Activated naive CD8-positive, alpha-beta T cell treated with anti-CD3 and anti-CD28 coated beads, Interleukin-2, amount 10 ng/mL, durations not matched to agents 7 days and 5 days (primary cell): ENCODE measurements at places on chromosomes 2 and 18.

DNA sequence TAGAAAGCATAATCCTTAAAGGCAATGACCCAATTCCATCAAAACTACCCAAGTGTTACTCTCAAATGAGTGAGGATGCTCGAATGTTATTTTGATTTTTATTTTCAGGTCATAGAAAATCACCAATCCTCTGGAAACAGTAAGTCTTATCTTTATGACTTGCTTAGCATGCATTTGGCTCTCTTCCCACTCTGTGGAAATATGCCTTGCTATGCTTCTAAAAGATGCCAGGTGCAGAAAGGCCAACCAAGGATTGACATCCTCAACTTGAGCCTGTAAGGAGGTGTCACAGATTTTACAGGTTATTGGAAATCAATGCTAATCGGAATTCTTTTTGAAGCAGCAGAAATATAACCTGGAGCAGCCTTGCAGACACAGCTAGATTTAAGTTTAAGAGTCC, 543.9 kb upstream of the LINC00305 start:
- no peak for DNase-seq

GRCh38 chr2:195732574-195732973, 75.5 kb downstream of the SLC39A10 start:
- no peak for DNase-seq

- no peak for DNase-seq
Measured at GRCh38 chr2:190716176-190716807, 67.4 kb downstream of the NAB1 start.

DNA sequence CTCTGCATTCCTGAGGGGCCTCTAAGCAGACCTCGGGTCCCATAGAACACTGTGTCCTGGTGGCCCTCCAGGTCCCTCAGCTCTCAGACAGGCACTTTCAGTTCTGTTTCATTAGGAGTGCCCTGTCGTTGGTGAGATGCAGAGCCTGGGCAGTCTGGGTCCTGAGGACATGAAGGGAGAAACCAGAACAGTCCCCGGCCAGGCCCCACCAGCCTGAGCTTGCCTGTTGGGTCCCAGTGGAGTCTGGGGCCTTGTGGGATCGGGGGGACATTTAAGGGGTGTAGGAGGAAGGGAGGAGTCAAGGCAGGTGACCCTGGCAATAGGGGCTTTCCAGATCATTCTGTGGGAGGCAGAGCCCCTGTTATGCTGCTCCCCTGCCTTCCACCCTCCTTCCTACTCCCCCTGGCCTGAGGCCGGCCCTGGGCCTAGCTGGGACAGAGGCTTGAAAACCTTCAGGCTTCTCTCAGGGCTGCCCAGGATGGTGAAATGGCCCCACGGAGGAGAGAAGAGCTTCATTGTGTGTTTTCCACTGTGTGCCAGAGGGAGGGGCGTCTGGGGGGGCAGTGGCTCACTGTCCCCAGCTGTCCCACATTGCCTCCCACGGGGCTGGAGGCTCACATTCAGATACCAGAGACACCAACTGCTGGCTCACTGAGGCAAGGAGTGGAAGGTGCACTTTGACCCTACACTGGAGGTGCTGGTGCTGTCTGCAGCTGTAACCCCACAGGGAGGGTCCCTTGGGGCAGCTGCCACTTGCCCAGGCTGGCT, 26.6 kb upstream of the CATIP start:
- DNase-seq = no peak

DNA sequence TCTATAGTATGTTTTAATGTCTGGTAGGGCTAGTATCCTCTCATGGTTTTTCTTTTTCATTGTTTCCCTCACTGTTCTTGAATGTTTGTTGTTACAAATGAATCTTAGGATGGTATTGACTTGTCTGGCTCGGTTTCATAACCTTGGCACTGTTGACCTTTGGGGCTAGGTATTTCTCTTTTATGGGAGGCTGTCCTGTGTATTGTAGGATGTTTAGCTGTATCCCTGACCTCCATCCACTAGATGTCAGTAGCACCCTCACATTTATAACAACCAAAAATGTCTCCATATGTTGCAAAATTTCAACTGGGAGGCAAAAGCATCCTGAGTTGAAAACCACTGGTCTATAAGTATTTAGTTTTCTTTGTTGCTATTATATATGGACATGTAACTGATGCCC, 7.0 kb upstream of the AOX1 start:
- no peak for DNase-seq

DNA sequence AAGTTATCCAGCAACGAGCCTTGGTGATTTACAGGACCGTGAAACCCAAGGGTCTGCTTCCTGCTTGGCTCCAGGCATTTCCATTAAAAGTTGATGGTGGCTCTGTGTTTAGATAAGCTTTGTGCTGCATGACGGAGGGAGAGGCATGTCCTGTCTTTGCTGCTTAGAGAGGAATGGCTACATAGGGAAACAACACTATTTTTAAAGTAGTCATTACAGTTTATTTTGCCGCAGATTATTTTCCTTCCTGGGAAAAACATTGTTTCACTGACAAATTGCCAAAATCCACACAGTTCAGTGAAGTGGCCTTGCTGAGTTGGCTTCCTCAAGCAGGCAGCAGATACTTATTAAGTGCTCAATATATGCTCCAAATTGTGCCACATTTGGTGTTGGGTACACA, 98.5 kb downstream of the THSD7B start:
- no peak for DNase-seq

- DNase-seq = no peak
Measured at GRCh38 chr2:142571934-142572333, 305.5 kb upstream of the KYNU start.
